COLO829 (cell line): ENCODE measurements at places on chromosomes 5 and 9.
A peak's percentile ranks its signal among the peaks of the same experiment; 100 is the strongest.

DNA sequence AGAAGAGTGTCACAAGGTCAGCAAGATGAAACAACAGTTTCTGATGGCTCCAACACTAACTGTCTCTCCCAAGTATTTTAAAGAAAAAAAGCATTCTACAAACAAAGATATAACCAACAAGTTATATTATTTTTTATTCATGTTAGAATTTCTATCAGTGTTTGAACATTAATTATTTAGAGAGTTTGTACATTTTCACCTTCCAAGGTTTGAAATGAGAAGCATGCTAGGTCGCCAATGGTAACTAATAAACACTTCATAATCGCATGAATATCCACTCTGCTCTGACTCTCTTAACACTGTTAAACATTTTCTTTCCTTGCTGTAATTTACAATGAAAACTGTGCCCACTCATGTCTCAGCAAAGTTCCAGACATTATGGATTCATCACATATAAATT is 73.5 kb downstream of the PTCH1 start:
- no peak for DNase-seq

DNA sequence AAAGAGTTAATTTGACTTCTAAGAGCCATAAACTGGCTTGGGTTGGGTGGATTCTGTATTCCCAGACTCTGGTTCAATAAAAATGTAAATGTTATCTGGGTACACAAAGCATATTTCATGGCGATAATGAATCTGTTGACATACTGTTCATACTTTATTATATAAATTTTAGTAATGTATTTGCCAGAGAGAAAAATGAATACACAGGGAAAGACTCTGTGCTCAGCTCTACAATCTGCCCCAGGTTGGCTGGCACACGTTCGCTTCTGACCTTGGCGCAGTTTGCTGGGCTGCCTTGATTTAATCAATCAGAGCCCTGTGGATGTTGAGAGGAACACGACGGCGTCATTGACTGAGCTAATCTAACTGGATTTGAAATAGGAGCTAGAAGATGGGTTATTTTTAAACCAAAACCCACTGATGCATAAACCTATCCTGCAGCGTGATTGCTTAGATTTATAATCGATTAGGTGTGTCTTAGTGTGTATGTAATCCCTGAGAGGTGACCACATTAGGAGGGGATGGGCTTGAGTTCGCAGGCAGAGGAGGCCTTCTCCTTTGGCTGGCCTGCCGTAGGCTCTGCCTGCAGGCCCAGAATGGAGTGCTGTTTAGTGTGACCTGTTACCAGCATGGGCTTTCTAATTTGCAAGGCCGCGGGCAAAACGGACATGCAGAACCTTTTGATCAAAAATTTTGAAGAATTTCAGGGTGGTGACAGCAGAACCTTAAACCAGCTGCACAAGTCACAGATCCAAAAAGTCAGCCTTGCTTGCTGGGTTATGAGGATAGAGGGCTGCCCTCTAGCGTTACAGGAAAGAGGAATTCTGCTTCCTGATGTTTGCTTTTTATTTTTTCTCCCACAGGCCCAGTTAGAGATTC is 3.9 kb upstream of the ADCY2 start:
- peak; percentile 2 for DNase-seq

DNA sequence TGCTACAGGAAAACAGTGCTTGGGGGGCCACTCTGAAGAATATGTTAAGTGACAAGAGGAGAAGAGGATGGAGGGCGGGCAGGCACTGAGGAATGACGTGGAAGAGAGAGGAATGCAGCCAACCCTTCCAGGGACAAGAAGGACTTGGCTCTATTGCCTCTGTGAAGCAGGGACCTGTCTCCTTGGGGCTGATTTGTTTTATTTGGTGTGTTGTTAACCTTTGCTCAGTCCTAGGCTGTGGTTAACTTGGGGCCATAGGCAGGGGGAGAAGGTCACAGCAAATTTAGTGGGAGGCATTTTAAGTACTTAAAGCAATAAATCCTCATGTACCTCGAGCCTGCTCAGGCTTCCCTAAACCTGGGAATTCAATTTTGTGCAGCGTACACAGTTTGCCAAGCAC is 39.9 kb downstream of the KIF4B start:
- no peak for DNase-seq

DNA sequence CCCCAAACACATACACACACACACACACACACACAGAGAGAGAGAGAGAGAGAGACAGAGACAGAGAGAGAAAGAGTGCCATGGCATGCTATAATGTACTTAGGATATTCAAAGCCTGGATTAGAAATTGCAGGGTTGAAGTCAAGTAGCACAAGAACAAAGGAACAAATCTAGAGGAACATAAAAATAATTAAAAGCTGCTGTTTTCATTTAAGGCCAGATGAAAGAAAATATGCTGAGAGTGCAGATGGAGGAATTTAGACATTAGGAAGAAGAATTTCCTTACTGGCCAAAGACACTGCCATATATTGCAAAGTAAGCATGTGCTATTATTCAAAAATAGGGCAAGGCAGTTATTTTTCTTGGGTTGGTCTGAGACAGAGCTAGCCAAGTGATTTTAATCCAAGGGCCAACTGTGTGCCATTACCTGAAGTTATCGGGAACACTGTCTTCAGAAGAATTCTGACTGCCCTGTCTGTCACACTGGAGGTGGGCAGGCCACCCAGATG is 31.7 kb downstream of the HSD17B3 start:
- no peak for DNase-seq

DNA sequence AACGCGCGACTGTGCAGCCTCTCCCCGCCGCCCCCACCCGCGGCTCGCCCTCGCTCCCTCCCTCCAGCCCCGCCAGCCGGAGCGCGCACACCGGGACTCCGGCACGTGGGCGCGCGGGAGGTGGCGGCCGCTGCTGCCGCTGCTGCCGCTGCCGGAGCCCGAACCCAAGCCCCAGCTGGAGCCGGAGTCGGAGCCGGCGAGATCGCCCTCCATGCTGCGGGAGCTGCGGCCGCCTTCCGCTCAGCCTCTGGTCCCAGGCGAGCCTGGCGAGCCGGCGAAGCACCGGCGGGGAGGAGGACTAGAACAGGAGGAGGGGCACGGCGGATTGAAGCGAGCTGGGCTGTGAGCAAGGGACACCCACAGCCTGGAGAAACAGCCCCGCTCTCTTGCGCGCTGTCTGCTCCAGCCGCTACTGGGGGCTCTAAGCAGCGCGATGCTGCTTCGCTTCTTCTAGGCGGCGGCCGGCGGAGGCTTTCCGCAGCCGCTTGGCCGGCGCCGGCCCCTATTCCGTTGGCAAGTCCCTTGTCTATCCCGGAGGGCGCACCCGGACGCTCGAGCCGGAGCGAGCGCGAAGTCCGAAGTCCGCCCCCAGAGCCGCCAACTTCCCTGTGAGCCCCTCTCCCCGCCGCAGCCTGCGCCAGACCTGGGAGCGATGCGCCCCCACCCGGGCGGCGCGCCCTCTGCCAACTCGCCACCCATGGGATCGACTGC is 598.7 kb upstream of the SGCD start:
- no peak for DNase-seq

DNA sequence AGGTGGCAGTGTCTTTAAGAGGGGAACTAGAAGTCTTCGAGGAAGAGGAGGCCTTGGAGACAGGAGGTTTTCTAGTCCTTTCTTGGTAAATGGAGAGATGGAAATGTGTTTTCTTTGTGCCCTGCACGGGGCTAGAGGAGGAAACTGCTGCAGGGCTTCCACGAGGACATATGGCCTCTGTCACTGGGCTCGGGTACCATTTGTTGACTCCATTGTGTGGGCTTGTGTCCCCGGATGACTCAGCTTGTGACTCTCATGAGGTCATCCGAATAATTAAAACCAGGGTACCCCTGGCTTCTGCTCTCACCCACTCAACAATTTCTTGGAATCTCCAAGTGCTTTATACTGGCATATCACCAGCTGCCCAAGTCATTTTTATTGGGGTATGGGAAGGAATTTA is 261.7 kb downstream of the KIF4B start:
- DNase-seq: no peak

DNA sequence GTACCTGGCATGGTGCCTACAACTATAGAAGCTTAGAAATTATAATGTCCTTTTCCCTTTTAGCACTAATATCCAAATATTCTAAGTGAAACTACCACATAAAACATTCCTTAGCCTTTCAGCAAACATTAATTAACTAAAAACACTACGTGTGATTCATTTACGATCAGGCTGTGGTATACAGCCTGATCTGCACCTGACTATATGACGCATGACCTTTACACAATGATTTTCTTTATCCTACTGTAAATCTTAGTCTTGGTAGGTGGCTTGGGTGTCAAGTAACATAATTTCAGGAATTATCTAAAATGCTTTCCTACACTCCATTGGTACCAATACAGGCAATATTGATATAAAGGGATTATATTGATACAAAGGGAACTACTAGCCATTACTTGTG is 686.7 kb downstream of the DTWD2 start:
- DNase-seq: no peak

GRCh38 chr5:98490348-98490747 is 283.1 kb upstream of the RGMB start:
- no peak for DNase-seq

GRCh38 chr5:126309860-126310259 is 113.3 kb upstream of the GRAMD2B start:
- no peak for DNase-seq

DNA sequence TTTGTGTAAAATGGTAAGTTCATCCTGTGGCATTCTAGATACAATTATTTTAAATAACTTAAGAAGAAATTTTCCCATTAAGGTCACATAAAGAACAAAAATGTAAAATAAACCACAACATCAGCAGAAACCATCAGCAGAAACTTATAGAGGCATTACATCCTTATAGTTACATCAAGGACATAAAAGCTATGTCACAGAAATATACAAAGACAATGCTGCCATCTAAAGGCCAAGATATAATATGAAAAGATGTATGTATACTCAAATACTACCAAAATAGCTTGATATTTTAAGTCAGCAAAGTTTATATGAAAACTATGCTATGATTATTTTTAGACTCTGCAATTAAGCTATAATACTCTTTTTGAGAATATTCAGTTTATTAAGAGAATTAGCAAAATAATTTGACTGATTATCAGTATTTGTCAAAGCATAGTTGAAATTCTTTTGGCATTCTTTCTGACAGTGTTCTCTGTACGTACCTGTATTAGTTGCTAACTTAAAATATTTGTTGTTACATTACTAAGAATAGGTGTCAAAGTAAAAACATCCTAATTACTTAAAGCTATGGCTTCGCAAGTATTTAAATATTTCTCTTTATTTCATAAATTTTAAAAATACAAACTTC is 36.2 kb downstream of the FBXL17 start:
- DNase-seq: peak; percentile 2

GRCh38 chr5:60248901-60249300 is 355.4 kb upstream of the PDE4D start:
- no peak for DNase-seq

- DNase-seq: no peak
Observed at GRCh38 chr9:137402746-137403145, 20.2 kb downstream of the EXD3 start.

GRCh38 chr5:38413696-38414095 is 142.8 kb downstream of the LIFR start:
- no peak for DNase-seq

- DNase-seq: no peak
Observed at GRCh38 chr5:120936652-120937051, 472.6 kb downstream of the PRR16 start.

DNA sequence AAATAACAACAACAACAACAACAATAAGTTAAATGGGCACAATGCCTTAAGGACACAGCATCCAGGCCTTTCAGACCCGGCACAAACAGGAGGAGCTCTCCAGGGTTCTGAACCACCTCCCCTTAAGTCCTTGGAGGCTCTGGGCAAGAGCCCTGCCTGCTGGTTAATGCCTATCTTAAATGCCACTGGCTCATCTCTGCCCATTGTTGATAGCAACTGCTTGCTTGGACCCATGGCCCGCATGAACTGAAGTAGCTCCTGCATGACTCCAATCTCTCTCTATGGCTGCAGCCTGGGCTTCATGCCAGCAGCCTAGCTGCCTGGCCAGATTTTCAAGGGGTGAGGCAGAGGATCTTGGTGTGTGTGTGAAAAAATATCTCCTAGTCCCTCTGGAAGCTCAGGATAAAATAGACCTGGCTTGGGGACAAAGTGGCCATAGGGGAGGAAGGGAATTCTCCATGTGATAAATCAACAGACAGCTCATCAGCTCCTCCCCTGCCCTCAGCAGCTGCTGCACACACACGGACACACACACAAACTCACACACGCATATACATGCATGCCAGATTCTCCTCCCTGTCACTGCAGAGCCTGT is 27.4 kb downstream of the FAM219A start:
- DNase-seq: peak; percentile 58

DNA sequence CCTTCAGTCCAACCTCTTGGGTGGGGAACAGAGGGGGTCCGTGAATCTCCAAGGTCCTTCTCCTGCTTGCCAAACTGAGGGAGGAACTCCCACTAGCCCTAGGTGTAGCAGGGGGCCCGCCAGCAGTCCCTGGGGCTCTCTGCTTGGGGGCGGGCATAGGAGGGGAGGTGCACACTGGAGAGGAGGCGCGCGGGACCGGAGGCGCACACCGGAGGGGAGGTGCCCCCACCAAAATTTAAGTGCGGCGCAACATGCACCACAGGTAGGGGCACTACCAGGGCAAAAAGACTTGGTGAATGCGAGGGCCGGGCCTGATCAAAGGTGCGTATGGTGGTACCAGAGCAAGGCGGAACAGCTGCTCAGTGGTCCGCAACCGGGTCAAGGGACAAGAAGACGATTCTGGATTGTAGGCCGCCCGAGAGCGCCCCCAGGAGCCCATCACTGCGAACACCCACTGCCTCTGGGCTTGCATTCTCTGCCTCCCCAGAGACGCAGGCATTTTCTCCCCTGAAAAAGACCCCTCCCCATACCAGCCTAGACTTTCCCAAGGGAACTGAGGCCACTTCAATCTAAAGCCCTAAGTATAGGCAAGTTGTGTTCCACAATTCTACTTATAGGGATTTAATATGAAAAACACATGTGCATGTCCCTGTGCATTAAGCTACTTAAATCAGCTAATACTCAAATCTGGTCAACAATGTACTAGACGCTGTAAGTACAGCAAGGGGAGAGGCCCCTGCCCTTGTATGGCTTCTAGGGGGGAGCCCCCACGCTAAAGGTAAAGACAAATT is 50.6 kb downstream of the TGFBI start:
- DNase-seq: no peak

DNA sequence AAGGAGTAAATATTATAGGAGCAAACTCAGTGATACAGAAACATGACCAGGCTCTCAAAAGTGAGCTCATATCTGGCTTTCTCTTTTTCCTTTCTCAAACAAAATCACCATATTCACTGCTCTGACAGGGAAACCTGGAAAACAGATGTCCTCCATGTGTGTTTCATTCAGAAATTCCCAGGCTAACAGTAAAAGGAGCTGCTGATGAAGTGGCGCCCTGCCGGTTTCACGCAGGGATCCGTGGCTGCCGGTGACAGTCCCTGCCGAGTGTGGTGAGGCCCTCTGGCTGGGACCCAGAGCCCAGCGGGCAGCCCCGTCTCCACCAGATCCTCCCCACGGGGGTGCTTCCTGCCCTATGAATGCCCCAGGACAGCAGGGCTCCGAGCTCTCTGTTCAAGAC is 208.1 kb downstream of the GNA14 start:
- DNase-seq: no peak

GRCh38 chr5:3365501-3366215 is 230.0 kb upstream of the IRX1 start:
- no peak for DNase-seq

GRCh38 chr9:83430681-83431080 is 107.5 kb downstream of the FRMD3 start:
- DNase-seq: no peak
